ENCODE measurements at places on chromosomes 1 and 21. TPM values are rescaled to one million over a fixed set of nuclear protein-coding genes. Genes with fewer than 3 reads are reported as not detected.

GRCh38 chr1:42680055-42680454 lies 2.2 kb upstream of the YBX1 start:
- no peak for DNase-seq

- no peak for DNase-seq
Measured at GRCh38 chr1:25829046-25829445, 9.3 kb downstream of the MTFR1L start.

DNA sequence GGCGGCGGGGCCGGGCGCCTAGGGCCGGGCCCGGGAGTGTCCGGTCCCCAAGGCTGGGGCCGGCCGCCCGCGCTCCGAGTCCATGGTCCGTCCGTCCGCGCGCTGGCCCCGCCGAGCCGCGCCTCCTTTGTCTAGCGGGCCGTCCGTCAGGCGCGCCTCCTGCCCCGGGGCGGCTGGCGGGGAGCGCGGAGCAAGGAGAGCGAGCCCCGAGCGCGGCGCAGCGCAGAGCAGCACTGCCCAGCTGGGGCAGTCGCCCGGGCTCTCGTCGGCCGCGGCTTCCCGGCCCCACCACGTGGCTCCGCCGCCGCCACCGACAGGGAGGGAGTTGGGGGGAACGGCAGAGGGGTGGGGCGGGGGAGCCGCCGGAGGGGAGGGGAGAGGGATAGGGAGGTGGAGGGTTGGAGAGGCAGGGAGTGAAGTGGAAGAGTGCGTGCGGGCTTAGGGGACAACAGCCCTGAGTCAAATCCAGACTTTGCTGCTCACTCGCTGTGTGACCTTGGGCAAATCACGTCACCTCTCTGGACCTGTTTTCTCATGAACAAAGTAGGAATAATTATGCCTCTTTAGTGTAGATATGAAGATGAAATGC lies at the start of gene NKAIN1:
TSS of gene NKAIN1 (minus strand) at position 235 of the 589 bp plus-strand sequence. CDS start 340 bp downstream, outside the sequence.
- no peak for DNase-seq

GRCh38 chr1:193068013-193068412 lies 8.6 kb downstream of the RO60 start:
- no peak for DNase-seq

GRCh38 chr1:172761581-172762486 lies 102.9 kb downstream of the FASLG start:
- no peak for DNase-seq

DNA sequence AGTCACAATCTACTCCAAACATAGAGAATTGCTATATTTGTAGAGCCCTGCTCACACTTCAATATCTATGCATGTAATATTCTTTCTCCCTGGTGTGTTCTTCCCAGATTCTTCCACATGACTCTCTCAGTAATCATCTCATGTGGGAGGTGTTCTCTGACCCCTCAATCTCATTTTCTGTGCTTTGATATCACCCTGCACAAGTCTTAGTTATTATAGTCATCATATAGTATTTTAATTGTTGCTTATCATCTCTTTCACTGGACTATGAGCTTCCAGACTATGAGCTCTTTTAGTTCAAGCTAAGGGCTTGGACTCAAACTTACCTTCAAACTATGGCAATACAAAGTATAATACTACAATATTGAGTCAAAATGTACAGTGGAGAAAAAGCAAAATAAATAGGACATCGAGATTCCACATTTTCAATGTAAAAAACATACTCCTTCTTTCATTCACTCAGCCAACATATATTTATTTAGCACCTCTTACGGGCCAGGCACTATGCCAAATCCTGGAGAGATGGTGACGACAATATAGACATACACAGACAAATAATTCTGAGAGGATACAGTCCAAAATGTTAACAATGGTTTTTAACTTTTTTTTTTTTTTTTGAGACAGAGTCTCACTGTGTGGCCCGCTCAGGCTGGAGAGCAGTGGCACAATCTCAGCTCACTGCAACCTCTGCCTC lies 12.7 kb downstream of the TESK2 start:
- DNase-seq, result no peak

- DNase-seq, result no peak
Measured at GRCh38 chr1:235069176-235069575, 59.5 kb downstream of the TOMM20 start.

PDZK1 gene
- total RNA-seq, result 7.4 TPM

NPHS2 gene
- not detected for total RNA-seq

POU3F1 gene
- total RNA-seq, result not detected

SLC45A3 gene
- 5.3 TPM for total RNA-seq

Data from thoracic aorta (tissue), 2 donors.